Cerebellum (tissue), 4 donors: ENCODE measurements at places on chromosomes 5 and 9.

DNA sequence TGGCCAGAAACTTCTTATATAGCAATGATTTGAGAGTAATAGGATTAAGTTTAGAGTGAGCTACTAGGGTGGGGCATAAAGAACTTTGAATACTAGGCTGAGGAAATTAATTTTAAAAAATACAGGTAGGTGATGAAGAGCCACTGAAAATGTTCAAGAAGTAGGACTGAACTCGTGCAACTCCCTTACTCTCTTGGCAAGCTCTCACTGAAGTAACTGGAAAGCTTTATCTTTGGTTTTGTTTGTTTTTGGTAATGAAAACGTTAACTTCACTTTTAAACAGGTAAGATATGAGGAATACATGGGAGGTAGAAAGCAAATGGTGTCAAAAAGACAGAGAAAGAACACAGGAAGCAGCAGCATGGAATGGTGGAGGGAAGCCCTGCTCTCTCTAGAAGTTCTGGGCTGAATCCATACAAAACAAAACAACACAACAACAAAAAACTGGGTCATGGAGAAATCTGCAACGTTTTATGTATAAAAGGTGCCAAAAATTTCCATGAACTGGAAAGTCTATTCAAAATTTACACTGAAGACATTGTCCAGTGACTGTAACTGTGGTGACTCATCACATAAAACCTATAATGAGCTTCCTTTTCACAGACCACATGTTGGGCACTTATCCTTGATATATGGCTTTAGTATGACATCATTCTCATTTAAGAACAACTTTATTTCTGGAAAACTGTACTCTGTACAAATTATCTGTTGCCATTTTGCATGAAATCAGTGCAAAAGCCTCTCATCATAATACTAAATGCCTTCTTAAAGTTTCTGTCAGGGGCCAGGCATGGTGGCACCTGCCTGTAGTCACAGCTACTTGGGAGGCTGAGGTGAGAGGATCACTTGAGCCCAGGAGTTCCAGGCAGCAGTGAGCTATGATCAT, 91.2 kb upstream of the CHD1 start:
- DNase-seq, result no peak

DNA sequence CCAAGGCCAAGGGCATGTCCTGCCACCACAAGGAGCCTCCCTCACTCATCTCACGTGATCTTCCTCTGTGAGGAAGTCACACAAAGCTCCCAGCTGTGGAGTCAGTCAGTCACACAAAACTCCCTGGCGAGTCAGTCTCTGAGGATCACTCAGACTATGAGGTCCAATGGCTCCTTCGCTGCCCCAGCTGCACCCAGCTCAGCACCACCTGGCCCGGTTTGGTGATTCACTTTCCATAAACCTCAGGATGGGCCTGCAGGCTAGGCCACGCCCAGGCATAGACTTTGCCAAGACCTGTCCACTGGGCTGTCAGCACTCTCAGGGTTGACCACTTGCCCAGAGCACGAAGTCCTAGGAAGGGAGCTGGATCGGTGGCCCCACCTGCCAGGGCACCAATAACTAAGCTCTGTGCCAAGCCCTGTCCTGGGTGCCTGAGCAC, 233.8 kb downstream of the HSPA4 start:
- DNase-seq, result no peak

- DNase-seq, result no peak
Measured at GRCh38 chr9:131405858-131406537, 12.1 kb downstream of the PRRC2B start.

DNA sequence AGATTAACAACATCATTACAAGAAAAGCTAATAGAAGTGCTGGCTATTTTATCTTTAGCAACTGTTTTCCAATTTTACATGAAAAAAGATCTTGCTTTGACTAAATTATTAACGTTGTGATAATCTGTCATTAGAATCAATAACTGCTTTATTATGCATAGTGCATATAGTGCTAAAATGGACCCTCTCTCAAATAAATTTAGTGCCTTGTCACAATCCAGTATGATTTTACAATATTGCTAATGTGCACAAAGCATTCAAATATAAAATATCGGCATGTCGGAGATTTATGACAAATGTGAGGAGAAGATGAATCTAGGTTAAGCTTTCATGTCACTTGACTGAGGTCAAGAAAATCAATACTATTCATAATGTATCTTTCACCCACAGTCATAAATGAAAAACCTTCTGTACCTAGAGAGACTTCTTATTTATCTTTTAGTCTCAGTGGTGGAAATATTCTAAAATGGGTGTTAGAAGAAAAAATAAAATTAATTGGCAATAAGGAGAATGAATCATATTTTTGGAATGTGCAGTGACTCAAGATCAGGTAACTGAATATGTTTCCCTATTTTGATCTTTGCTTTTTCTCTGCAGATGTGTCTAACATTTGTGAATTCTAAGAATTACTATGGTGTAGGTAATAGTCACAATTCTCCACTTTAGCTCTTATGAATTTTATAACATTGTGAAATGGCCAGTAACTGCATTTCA, 672.9 kb upstream of the GRAMD2B start:
- no peak for DNase-seq

DNA sequence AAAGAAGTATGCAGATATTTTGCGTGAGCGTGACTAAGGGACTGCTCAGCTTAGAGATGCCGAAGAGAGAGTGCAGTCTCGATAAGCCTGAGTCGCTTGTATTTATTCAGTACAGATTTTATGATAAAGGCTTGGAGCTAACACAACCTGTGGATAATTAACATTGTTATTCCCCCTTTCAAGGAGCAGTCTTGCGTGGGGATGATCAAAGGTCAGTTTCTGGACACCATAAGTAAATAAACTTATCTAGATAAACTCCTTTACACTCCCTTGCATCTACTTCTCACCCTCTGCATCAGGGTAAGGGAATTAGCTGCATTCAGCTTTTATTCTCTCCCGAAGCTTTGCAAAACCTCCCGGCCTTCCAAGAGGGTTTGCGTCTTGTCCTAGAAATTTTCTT, 357.8 kb upstream of the ST8SIA4 start:
- DNase-seq, result no peak

- DNase-seq, result no peak
Measured at GRCh38 chr5:144335561-144335960, 164.9 kb downstream of the KCTD16 start.
